Activated naive CD4-positive, alpha-beta T cell treated with anti-CD3 and anti-CD28 coated beads, Interleukin-2, amount 50 U/mL, for 72 hours (primary cell): ENCODE measurements at places on chromosomes 1 and 21. TPM values are rescaled to one million over a fixed set of nuclear protein-coding genes. Genes with fewer than 3 reads are reported as not detected.

GRCh38 chr1:23791516-23792047, 637 bp downstream of the LYPLA2 start:
- DNase-seq: no peak

GRCh38 chr1:67683316-67683715, 1.7 kb upstream of the GADD45A start:
- DNase-seq: no peak

- DNase-seq: no peak
These were observed 7.8 kb upstream of the CALML6 start for GRCh38 chr1:1907098-1907736.

- no peak for DNase-seq
These were observed 104.7 kb downstream of the SNX7 start for GRCh38 chr1:98766255-98766654.

DNA sequence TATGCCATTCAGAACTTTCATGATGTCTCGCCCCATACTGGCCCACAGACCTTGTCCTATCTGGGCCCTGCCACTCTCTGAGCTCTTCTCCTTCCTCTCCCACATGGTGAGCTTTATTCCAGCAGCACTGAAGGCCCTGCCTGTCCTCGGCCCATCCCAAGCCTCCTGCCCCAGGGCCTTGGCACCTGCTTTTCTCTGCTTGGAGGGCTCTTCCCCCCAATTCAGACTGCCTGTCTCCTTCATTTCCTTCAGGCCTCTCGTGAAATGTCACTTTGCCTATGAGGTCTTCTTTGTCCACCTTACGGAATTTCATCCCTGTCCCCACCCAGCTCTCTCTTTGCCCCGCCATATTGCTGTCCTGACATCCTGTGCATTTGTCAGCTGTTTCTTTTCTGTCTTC, 191.7 kb upstream of the POU3F1 start:
- no peak for DNase-seq

DNA sequence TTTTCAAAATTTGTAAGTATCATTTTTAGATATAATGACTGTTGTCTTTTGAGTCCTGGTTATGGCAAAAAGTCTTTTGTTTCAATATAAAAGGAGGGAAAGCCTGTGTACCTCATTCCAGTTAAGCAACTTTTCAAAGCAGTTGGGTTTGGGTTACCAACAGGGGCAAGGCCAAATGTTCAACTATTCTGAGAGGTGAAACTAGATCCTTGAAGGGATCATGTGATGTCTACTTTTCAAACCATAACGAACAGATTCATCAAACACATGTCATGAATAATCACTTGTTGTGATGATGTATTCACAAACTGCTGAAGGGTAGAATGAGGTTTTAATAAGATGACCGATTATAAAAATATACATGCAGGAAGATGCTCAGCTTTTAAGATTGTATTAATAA, 171.3 kb downstream of the HHAT start:
- DNase-seq: no peak

GRCh38 chr21:43835861-43836260, 29.2 kb upstream of the AGPAT3 start:
- DNase-seq: no peak

DNA sequence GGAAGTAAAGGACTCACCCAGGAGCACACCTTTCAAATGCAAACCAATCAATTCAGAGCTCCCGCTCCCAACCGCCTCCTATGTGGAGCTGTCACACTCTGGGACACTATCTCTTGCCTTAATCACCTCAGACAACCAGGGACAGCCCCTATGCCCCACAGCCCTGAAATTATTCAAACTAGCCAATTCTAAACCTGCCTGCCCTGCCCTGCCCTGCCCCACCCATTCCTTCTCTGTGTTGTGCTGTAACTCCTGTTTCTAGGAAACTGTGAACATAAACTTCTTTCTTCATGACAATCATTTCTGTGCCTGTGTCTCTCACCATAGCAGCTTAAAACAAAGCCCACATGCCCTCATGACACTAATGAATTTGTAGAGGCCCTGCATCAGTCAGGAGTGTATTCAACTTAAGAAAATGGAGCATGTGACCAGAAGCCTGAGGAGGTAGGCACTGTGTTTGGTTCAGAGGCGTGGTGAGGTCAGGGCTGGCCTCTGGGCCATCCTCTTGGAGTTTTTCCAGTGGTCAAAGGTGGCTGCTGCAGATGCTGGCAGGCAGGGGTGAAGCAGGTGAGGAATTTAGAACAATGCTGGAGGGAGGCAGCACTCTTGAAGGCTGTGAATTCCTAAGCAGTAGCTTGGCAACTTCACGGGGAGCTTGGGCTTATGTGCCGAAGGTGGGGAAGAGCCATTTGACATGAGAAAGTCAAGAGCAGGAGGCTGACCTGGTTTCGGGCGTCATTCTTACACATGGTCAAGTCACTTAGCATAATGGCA, 74.5 kb downstream of the RHOU start:
- DNase-seq: no peak

Gene SH2D5
- total RNA-seq: 0.66 TPM

Gene POFUT2
- 16.0 TPM for total RNA-seq
